ENCODE measurements at places on chromosomes 4 and X.
A peak's percentile ranks its signal among the peaks of the same experiment; 100 is the strongest.

DNA sequence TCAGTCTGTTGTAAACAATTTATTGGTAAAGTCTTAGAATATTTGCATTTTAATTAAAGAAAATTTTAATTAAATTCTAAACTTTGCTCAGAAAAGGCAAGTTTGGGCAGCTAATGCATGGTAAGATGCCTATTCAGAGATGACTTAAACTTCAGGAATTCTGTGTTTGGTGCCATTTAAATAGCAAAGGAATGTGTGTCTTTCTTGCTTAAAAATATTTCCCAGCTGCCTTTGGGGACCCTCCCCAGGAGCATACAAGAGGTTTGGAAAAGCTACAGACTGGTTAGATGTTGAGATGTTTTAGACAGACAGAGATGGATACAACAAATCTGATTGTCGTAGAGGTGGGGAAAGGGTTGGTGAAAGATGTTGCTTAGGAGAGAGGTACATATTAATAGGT lies 36.5 kb downstream of the AFF2 start:
- DNase-seq: no peak

DNA sequence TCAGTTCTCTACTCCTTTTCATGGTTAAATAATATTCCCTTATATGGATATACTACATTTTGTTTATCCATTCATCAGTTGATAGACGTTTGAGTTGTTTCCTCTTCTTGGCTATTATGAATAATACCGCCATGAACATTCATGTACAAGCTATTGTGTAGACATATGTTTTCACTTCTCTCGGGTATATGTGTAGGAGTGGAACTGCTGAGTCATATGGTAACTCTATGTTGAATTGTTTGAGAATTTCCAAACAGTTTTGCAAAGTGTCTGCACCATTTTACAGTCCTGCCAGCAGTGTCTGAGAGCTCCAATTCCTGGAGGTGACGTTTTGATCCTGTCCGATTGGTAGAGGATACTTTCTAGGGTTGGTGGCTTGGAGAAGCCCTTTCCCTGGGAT lies 23.6 kb downstream of the PLAC1 start:
- no peak for DNase-seq

GRCh38 chrX:110026099-110026844 lies 23.4 kb downstream of the TMEM164 start:
- DNase-seq: no peak

GRCh38 chr4:78611215-78611558 lies 59.6 kb downstream of the ANXA3 start:
- no peak for DNase-seq

- DNase-seq: no peak
These were observed 345.3 kb downstream of the SPRY1 start for GRCh38 chr4:123741906-123742305.

DNA sequence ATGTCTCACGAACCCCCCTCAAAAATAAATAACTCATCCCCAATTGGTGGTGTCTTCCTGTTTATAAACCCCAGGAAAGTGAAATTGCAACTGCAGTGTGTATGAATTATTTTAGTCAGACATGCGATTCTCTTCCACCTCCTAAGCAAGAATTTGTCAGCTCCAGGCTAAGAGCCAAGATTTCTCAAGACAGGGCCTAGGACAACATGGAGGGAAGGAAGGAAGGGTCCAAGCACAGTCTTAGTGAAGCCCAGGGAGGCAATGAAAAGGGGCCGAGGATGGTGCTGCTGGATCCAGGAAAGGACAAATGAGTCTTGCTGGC lies 20.0 kb downstream of the SH3KBP1 start:
- DNase-seq: no peak

- no peak for DNase-seq
These were observed 38.0 kb upstream of the ADGRL3 start for GRCh38 chr4:61162116-61162515.

GRCh38 chr4:16838226-16838875 lies 60.1 kb downstream of the LDB2 start:
- DNase-seq: no peak

- no peak for DNase-seq
These were observed 1451.9 kb downstream of the PCDH7 start for GRCh38 chr4:32172086-32172485.

- no peak for DNase-seq
These were observed 502.6 kb downstream of the C4orf33 start for GRCh38 chr4:129598582-129598981.

DNA sequence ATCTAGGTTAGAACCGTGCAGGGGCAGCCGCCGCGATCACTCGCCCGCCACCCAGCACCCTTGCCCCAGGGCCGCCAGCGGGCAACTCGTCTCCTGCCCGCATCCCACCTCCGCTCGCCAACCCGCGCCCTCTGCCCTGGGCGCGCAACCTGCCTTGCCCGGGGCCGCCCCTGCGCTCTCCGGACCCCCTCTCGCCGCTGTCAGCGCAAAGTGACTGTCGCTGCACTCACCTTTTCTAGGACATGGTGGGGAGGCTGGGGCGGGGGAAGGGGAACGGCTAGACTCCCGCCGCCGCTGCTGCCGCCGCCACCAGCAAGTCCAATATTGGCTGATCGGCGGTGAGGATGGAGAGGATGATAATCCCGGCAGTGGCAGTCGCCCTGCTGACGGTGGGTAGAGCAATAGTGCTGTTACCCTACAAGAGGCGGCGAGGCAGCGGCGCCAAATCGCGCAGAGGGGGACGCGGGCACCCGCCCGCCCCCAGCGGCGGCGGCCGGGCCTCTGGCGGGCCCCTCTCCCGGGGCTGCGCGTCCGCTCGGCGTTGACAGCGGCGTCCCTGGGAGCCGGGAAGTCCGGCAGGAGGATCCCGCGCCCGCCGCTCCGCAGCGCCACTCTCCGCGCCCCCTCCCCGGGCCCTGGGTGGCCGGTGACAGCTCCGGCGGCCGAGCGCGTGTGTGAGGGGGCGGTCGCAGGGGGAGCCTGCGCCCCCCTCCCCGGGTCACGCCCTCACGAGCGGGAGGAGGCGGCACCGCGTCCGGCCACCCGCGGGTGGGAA lies 2.3 kb upstream of the NR3C2 start:
- DNase-seq: no peak

- DNase-seq: no peak
These were observed 259.3 kb upstream of the IGFBP7 start for GRCh38 chr4:57369446-57369845.

DNA sequence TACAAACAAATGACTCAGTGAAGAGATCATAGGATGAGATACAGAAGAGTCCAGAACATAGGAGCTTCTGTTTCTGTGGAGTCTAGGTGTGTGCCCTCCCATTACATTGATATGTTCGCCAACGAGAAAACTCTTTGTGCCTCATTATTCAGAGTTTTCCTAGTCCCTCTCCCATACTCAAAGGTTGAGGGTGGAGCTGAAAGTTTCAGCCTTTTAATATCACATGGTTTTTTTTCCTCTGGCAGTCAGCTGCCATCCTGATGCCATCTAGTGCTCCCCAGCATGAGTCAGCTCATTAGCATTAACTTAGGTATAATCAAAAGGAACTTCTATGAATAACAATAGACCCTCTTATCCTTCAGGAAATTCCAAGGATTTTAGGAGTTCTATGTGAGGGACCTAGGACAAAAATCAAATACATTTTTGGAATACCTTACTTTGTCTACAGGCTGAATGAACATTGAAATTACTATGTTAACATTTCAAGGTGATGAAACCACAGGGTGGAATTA lies 559.6 kb upstream of the AMOT start:
- peak; percentile 0 for DNase-seq

DNA sequence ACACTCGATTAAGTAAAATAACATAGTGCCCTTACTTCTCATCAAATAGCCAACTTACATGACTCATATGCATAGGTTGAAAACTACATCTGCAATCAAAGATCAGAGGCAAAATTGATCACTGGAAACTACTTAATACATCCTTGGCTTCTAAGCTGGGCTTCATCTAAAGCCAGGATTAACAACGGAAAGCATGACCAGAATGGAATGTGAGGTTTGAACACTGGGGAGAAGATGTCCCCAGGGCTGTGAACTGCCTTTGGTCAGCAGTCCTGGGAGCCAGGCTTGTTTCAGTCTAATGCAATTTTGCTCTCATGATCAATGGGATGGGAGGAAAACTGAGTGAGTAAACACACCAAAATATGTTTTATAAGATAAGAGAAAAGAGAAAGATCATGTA lies 192.5 kb upstream of the TTC29 start:
- DNase-seq: no peak

DNA sequence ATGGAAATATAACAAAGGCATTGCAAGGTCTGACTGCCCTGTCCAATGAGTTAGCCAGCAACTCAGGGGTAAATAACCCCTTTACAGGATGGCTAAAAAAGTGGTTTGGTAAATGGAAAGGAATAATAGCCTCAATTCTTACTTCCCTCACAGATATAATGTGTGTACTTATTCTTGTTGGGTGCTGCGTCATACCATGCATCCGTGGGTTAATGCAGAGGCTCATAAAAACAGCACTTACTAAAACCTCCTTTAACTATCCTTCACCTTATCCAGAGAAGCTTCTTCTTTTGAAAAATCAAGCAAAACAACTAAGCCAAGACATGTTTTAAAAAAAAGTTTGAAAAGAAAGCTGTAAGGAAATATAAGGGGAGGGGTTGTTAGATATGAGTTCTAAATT lies 301.0 kb downstream of the PAPSS1 start:
- DNase-seq: no peak

- DNase-seq: no peak
These were observed 473.3 kb upstream of the ADGRL3 start for GRCh38 chr4:60726779-60727178.

DNA sequence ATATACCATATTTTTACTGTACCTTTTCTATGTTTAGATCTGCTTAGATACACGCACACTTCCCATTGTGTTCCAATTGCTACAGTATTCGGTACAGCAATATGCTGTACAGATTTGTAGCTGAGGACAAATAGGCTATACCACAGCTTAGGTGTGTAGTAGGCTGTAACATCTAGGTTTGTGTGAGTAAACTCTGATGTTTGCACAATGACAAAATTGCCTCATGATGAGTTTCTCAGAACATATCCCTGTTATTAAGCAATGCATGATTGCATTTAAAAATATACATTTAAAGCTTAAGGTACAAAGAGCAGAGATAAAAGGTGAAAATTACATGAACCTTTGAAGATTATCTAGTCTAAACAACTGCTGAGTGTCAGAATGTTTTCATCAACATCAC lies 181.7 kb downstream of the ADGRA3 start:
- no peak for DNase-seq

DNA sequence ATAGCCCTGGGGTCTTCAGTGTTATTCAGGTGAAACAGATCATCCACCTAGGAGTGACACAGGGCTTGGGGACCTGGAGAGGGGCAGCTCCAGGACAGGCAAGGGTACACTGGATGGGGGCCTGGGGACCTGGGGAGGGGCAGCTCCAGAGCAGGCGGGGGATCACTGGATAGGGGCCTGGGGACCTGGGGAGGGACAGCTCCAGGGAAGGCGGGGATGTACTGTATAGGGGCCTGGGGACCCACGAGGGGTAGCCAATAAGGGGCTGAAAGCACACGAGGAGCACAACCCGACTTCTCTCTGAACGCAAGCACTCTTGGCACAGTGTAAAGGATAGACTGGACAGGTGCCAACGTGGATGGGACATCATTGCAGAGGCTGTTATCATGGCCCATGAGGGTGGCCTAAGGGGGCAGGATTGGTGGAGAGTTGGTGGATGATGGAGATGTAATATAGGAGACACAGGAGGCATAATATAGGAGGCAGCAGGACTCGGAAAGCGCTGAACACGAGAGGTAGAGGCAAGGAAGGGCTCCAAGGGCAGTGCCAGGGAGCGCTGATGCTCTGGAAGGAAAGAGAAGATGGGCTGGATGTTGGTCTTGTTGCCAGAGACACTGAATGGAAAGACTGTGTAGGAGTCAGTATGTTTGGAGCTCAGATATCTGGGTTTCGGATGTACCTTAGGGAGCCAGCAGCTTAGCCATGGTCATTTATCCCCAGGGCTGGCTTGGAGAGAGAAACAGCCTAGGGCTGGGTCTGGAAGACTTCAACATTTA lies 37.9 kb upstream of the FGFBP2 start:
- DNase-seq: no peak

DNA sequence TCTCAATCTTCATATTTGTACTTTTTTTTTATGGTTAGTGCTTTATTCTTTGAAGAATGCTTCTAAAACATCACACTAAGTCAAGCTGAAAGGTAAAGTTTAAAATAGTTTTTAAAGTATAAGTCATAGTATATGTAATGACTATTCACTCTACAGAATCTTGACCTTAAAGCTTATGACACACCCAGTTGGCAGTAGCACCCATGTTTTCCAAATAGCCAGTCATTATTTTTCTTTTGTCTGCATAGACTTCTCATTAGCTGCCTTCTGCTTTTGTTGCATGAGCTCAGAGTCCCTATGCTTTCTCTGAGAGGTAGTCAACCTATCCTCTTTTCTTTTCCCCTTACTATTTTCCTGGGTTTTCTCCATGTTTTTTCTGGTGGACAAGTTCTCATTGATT lies 231.5 kb downstream of the PCDH18 start:
- DNase-seq: no peak

DNA sequence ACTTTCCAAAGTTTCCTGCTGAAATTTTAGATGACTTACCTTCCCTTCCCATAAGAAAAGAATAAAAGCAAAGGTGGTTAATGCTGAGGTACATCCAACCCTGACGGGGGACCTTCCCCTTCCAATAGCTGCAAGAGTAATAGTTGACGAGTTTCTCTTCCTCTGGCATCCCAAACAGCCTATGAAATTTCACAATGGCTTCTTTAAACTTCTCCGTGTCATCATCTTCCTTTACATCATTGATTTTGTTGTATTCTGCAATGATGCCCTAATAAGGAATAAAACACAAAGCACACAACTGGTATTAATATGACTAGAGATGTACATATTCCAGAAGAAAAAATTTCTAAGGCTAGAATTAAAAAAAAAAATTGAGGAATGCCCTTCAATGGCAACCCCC lies 76.6 kb downstream of the TBC1D9 start:
- DNase-seq: no peak

DNA sequence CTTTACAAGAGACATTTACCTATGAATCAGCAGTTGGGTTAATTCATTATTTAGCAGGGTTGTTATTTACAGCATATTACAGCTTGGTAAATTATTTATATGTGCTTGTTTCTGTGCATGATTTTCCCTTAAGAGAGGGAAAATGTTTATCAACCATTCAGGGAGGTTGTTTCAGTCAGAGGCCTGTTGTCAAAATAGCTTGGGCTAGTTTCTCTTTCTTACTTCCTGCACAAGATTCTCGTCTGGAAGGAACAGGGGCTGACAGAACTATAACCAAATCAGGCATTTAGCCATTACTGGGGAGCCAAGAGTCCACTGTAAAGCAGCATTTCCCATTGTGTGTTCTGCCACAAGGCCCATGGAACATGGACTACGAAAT lies 135.8 kb downstream of the HS6ST2 start:
- no peak for DNase-seq

DNA sequence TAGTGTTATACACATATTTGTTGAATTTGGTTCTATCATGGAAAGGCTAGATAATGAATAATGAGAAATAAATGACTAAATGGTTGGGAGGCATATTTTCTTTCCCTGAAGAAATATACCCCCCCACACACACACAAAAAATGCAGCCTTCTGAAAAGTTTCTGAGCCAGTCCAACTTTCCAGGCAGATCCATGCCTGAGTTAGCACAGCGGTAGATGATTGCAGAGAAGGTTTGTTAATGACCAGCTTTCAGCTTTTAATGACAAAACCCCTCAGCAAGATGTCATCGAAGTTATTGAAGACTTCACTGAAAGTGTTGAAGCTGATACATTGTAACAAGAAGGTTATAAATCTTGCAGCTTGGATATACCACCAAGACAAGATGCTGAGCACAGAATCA lies 61.4 kb downstream of the GBA3 start:
- no peak for DNase-seq

Data from SW 1271 (cell line).